ENCODE measurements at places on chromosomes 6 and 20.
A peak's percentile ranks its signal among the peaks of the same experiment; 100 is the strongest.

DNA sequence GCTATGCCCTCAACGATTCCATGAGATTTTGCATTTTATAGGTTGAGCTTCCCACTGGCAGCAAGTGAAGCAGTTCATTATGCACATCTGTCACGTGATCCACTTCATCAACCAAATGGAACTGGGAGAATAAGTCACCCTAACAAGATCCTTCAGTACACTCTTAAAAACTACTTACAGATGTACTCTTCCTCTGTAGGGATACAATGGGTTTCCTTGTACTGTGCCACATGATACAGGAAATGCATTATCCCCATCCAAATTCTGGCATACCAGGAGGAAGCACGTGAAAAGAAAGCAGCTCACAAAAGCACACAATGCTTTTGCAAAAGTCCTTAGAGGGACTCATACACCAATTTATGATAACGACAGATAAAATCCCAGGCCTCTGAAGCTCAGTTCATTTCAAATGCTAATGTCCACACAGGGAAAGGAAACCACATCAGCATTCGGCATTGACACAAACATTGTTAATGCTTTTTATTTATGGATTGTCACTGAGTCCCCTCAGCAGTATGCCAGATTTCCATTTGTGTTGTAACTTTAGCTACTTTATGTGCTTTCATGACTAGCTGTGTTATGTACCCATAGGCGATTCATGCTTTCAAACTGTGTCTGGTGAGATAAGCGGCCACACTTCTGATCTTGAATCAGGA, 58.1 kb upstream of the REV3L start:
- DNase-seq, result no peak

DNA sequence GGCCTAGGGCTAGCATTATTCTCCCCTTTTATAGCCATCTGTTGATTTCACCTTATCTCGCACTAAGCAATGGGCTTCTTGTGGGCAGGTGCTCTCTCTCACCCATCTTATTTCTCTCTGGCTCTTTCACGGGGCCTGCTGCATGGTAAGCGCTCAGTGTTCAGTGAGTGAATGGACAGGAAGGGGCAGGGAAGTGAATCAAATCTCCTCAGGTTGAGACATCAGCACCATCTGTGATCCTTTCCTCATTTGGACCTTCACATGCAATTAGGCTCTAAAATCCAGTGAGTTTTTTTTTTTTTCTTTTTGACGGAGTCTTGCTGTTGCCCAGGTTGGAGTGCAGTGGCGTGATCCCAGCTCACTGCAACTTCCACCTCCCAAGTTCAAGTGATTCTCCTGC, 76.5 kb upstream of the EZR start:
- no peak for DNase-seq

GRCh38 chr20:46118481-46119020, 437 bp downstream of the CD40 start:
- DNase-seq, result peak; percentile 8

DNA sequence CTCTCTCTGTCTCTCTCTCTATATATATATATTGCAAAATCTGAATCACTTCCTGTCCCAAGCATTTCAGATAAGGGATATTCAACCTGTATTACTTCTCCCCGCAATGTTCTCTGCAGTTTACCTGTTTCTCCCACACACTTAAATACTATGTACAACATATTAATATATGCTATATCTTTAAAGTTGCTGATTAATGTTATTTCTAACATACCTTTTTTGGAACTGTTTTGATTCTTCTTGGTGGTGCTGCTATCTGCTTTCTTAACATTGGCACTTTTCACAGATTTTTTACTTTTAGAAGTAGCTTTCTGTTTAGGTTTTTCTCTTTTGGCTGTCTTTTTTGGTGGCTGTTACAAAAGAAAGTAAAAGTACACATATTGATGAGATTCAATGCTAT, 27.2 kb downstream of the DEK start:
- no peak for DNase-seq

DNA sequence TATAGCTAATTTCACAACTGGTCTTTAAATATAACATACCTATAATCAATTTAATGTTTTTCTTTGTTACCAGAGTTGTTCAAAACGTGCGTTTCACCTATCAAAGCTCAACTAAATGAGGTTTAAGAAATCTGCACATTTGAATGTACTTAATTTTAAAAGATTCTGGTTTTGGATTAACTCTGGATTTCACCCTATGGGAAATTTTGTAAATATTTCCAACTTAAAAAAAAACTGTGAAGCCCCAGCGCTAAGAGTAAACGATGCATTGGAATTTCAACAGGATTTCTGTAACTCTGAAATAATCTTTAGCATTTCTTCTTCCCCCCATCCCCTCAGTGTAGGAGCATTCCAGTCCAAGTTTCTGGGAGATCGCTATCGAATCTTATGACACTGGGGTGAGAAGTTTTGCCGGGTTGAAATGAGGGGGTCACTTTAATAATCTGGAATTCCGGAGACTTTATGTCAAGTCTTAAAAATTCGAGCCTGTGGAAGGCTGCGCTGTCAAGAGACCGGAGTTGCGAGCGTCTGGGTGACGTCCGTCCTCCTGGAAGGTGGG, 643 bp upstream of the MAP3K4 start:
- DNase-seq, result no peak

GRCh38 chr6:150840185-150840584, 25.3 kb upstream of the MTHFD1L start:
- DNase-seq, result no peak

- DNase-seq, result no peak
Observed at GRCh38 chr20:41221614-41222218, 84.4 kb downstream of the PLCG1 start.

GRCh38 chr6:54002116-54002515, 109.1 kb upstream of the MLIP start:
- DNase-seq, result no peak

GRCh38 chr20:45933266-45934045, 1.0 kb upstream of the PCIF1 start:
- peak; percentile 75 for DNase-seq

- DNase-seq, result peak; percentile 41
Observed at GRCh38 chr6:83511901-83512681, at the start of gene PRSS35. TSS of gene PRSS35 (plus strand) at chr6:83512534. CDS start at chr6:83523442, 10,908 bp downstream.

DNA sequence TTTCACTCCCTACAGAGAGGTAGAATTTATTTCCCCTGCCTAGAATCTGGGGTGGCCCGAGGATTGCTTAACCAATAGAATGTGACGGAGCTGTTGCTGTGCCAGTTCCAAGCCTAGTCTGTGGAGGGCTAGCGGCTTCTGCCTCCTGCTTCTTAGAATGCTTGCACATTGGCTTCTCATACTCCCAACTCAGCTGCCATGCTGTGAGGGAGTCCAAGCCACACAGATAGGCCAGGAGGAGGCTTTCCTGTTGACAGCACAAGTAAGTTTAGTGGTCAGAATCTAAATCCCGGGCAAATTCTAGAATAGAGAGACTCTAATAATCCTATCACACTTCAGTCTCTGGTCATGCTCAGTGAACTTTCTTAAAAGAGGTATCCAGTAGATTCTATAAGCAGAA, 57.5 kb upstream of the SNRPB2 start:
- DNase-seq, result no peak

- peak; percentile 35 for DNase-seq
Observed at GRCh38 chr20:663315-664090, 10.5 kb upstream of the SRXN1 start.

GRCh38 chr6:94668876-94669275, 908.5 kb upstream of the MANEA start:
- DNase-seq, result no peak

DNA sequence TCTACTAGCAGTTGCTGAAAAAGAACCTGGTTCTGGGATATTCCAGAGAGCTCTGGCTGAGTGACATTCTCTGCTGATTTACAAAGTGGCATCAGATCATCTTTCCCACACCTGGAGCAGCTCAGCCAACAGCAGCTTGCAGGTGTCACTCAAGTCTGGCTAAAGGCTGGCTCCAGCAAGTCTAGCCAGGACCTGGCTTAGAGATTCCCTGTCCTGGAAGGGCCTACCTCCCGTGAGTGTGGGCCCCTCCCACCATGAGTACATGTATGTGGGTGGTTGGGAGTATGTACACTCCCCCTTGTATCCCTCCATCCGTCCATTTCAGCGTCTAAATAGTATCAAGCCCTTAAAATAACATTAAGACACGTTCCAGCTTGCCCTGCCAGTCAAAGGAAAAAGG, 539.3 kb upstream of the ID4 start:
- DNase-seq, result no peak

DNA sequence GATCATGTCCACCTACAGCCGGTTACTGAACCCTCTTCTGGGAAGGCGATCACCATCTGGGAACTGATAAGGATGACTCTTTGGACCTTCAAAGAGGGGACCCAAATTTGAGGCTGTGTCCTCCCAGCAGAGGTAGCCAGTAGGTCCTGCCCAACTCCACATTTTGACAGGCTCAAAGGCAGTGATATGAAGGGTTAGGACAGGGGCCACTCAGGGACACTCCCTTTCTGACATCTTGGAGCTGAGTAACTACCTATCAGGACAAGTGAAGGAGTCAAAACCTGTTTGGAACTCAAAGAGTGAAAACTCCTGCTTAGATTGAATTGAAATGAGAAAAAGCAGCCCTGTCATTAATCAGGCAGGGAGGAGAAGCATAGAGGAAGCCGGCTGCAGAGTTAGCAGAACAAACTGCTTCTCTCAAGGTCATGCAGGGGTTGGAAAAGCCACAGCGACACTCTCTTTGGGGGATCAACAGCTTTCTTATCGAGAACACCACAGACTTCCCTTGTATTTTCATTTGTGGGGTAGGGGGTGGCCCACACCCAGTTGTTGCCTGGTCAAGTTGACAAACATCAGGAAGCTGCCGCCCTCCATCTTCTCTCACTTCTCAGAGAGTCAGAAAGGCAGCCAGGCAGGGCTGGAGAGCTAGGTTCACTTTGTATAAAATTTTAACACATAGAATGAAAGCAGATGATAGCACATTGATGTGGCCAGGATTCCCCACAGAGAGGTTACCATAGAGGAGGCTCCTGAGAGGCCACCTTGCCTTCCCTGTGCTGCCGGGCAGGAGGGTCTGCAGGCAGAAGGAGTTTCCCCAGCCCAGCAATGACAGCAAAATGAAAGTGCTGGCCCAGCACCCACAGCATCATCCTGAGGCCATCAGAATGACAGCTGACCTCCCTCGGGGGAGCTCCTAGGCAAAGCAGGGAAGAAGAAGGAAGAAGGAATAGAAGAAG, 47.6 kb downstream of the AGPAT4 start:
- DNase-seq, result no peak

DNA sequence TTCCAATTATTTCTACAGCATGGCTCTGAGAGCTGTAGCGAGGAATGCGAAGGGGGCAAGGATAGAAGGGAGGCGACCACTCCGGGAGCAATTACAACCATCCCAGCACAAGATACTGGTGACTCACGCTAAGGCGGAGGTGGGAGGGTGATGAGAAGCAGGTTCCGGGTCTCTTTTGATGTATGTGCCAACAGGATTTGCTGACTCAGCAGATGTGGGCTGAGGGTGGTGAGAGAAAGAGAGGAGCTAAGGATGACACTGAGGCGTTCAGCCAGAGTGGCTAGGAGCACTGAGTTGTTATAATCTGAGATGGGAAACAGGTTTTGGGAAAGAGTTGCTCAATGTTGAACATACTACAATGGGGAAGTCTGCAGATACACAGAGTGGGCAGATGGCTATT, 9.3 kb upstream of the TXNDC5 start:
- DNase-seq, result peak; percentile 94

DNA sequence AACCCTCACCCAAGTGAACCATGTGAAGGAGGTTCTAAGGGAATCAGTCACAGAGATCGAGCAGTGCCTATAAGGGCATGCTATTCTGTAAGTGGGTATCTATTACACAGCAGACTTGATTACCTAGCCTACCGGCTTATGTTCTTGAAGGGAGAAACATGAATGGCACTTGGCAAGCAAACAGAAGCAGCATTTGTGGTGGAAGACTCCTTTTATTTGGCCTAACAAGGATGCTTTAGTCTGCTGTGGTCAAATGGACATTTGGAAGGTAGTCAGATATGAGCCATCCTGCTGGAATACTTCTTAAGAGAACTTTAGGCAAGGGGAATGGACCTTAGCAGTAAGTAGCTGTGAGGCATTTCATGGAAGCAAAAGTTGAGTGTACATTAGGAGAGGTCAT, 126.3 kb downstream of the COL12A1 start:
- no peak for DNase-seq

- DNase-seq, result peak; percentile 76
Observed at GRCh38 chr6:105072798-105073199, 107.0 kb downstream of the POPDC3 start.

GRCh38 chr6:111474106-111474505, 8.9 kb downstream of the REV3L start:
- no peak for DNase-seq

DNA sequence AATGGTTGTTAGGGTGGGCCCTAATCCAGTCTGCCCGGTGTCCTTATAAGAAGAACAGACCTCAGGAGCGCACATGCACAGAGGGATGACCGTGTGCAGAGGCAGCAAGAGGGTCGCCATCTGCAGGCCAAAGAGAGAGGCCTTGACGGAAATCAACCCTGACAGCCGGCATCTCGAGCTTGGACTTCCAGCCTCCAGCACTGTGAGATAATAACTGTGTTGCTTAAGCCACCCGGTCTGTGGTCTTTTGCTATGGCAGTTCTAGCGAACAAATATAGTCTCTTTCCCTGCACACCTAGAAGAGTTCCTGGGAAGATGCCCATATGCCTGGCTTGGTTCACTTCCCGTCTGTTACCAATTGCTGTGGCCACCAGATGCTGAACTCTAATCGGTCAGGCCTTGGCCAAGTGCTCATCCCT, 35.3 kb upstream of the PTGIS start:
- DNase-seq, result peak; percentile 56

GRCh38 chr6:42805297-42805861, 23.5 kb downstream of the BICRAL start:
- no peak for DNase-seq

GRCh38 chr6:34084591-34085290, 61.1 kb downstream of the GRM4 start:
- DNase-seq, result no peak

GRCh38 chr6:19327661-19328060, 509.5 kb upstream of the ID4 start:
- DNase-seq, result no peak

- no peak for DNase-seq
Observed at GRCh38 chr6:92945799-92946198, 473.6 kb downstream of the EPHA7 start.

DNA sequence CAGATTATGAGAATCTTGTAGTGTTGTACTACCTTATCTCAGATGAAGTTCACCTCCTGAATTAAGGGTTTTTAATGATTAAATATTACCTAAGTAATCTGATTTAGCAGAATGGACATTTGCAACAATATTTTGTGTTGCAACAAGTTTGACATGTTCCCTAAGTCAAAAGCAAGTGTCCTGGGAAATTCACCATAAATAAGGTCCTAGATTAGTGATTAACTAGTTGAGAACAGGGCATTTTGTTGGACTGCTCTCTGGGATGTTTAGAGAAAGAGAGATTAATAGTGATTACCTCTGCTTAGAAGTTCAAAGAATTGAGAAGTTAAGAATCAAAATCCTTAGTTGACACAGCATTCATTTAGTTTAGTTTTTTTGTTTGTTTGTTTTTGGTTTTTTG, 120.2 kb upstream of the MARCKS start:
- no peak for DNase-seq

GRCh38 chr6:66900133-66901083, 1193.4 kb upstream of the EYS start:
- no peak for DNase-seq

- no peak for DNase-seq
Observed at GRCh38 chr6:96926425-96926824, 1.9 kb downstream of the KLHL32 start.

Data from fibroblast of mammary gland (primary cell).